Stimulated activated CD4-positive, alpha-beta T cell treated with anti-CD3 and anti-CD28 coated beads, Interleukin-1b, Interleukin-23, amount 100 ng/mL, for 48 hours (primary cell): ENCODE measurements at places on chromosomes 6 and 20.

DNA sequence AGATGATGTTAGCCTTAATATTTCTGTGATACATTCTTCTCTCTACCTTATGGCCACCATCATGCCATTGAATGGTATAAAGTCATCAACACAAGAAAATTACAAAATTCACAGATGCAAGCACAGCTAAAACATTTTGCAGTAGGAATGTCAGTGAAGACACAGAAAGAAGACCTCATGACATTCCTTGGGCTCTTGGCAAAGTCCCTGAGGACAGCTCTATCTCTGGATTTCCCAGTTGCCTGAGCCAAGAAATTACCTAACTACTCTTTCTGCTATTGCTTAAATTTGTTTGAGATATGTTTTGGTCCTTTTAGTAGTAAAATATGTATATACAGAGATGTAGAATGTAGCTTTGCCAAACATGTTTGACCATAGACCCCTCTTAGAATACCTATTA lies 201.0 kb upstream of the STXBP5 start:
- no peak for DNase-seq

GRCh38 chr20:23101696-23102406 lies 15.7 kb upstream of the CD93 start:
- DNase-seq: no peak

DNA sequence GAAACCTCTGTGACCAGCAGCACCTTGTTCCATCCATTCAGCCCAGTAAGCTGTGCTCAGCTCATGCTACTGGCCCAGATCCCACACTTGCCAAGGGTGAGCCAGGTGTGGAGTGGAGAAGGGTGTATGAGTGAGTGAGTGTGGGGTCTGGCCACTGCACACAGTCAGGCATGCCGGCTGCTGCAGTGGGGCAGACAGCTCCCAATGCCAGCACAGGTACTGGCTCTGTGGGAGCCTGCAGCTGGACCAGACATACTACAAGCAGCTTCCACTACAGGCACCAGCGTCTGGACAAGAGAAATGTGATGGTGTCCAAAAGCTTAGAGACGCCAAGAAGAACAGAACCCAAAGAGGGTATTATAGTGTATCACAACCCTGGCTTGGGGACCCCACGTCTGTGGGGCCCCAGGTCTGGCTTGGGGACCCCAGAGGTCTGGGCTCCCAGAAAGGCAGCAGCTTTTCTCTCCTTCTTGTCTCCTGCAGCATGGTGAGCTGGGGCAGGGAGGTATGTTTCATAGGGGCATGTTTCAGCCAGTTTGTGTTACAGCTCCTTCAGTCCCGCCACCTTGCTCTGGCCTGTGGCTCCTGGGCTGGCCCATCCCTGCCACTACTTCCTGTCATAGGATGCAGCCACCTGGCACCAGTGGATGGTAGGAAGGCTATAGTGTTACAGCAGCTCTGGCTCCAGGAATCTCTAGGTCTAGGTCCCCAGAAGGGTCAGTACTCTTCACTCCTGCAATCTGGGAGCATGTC lies 152.4 kb upstream of the HSF2 start:
- DNase-seq: no peak

DNA sequence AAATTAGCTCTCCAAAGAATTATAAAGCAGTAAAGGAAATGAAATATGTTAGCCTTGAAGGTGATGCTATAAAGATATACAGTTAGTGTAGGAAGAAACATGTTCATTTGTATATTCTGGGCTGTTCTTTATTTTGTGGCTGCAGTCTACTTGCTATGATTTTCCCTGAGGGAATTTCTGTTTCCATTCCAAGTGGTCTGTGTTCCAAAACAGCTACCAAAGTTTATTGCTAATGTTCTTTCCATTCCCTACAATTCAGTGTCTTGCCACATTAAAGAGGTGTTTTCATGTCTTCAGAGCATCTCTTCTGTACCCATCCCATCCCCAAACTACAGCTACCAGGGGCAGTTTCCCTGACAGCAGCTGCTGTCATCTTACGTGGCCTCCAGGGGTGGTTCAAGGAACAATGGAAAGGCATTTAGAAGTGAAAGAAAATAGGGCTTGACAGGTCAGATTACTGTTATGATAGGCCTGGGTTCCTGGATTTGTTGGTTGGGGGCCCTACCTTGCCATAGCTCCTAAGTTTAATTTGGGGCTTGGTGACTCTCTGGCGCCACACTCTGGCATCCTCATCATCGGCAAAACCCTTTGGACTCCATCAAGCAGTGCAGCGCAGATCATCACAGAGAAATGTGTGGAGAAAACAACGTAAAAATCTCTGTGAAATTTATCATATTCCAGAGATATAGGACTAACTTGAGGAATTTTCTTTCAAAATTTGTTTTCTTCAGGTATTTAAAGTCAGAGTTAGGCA lies 33.8 kb upstream of the AIG1 start:
- DNase-seq: peak; percentile 45

DNA sequence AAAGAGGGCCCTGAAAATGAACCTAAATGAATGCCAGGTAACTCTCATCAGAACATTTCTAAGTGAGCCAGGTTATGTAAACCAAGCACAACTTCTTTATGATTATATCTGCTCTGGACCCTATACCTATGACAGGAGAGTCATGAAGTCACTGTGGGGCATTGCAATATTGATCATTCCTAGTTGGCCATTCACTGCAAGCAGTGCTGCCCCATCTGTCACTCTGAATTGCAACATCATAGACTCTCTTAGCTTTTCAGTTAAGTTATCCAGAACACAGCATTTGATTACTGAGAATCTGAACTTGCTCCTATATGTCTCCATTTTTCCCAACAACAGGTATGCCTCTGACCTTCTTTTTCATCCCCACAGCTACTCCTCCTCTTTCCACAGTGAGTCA lies 3.3 kb downstream of the COL21A1 start:
- no peak for DNase-seq

DNA sequence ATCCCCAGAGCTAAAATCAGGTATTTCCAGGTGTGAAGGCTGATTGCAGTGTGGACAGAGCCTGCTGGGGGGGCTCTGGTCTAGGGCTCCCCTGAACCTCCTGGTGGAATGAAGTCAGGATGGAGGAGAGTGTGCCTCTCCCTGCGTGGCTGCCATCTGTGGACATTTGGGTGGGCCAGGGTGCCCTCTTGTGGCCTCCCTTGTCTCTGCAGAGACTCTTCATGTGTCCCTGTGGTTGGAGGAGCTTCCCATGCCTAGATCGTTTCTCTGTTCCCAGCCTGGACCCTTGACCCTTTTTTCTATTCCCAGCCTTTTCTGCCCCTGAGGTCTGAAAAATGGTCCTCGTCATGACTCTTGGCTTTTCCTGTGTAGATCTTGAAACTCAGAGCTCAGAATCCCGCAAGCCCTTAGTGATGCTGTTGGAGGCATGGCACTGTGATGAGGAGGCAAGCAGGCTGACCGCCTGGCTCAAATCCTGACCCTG lies 9.9 kb upstream of the PSMF1 start:
- peak; percentile 39 for DNase-seq

GRCh38 chr6:41443616-41444525 lies 102.3 kb upstream of the FOXP4 start:
- DNase-seq: no peak

DNA sequence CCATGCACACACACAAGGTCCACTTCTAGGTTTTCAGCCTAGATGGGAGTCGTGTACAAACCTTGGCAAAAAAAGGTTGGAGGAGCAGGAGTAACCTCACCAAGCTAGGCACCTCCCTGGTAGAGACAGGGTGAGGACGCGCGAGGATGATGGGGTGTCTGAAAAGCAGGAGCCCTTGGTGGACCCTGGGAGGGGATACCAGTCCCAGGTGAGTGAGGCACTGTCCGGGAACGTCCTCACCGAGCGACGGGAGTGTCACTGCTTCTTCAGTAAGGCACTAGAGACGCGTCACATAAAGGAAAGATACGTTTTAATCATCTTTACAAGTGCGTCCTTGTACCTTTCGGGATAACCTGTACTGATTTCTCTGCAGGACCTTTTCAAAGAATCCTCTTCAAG lies 29.4 kb upstream of the ZBP1 start:
- no peak for DNase-seq

DNA sequence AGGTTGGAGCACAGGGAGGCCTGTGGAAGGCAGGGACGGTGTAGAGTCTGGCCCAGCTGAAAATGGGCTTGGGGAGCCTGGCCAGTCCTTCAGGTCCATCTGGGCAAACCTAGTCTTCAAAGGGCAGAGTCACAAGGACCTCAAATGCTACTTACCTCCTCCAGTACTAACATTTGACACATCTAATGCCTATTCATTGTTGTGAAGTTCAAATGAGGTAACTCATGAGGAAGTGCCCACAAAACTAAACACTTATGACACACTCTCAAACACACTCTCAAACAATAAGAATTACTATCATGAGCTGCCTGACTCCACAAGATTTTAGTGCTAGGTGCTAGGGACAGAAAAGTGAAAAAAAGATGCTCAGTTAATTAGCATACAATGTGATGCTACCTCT lies 27.1 kb downstream of the DAAM2 start:
- DNase-seq: no peak

DNA sequence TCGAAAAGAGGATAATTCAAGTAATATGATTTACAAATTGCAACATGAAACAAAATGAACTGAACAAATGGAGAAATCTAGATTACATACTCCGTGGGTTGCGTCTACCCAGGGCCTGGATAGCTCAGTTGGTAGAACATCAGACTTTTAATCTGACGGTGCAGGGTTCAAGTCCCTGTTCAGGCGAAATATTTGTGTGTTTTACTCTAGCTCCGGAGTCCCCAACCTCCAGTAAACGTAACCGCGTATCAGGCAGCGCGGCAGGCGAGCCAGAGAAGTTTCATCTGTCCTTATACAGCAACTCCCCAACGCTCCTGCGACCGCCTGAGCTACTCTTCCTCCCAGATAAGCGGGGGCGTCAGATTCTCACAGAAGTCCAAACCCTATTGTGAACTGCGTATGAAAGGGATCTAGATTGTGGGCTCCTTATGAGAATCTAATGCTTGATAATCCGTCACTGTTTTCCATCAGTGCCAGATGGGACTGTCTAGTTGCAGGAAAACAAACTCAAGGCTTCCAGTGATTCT lies 176.1 kb downstream of the TRIM27 start:
- peak; percentile 16 for DNase-seq

GRCh38 chr6:71392276-71392675 lies 103.7 kb downstream of the OGFRL1 start:
- DNase-seq: no peak

DNA sequence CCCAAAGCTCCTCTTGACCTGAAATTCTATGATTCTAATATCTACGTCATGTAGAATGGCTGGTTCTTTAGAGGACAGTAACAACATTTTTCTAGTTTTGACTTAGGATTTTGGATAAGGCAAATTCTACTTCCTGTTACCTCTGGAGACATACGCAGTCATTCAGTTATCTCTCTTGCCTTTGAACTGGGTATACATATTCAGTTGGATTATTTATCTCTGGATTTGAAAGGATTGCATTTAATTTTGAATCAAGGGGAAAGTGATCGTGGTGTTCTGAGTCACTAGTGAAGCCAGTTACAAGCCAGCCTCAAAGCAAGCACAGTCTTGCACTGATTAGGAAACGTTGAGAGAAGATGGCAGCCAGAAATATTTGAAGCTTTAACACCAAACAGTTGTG lies 35.3 kb upstream of the BCAS1 start:
- DNase-seq: no peak

GRCh38 chr20:58212636-58213035 lies 15.8 kb downstream of the ANKRD60 start:
- no peak for DNase-seq

DNA sequence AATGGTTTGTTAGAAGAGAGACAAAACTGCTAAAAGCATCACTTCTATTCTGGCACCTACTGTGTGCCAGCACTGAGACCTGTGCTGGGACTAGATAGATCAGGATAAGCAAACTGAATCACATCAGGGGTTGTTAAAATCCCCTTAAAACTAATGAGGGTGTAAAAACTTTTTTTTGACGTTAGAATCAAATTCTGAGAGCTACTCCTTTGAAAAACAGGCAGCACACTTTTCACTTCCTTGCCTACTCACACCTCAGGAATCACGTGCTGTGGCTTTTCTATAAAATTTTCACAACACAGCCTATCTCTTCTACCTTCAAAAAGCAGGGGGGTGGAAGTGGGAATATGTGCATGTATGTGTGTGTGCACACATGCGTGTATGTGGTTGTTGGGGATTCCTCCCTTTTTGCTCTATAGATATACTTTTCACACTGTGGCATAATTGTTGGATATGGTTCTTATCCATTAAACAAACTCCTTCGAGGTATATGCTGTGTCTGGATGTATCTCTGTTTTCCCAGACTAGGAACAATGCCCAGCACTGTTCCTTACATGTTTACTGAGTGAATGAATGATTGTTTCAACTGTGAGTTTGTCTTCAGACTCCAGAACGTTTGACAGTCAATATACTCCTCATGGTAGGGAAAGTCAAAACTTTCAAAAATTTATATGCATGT lies 105.4 kb downstream of the FYN start:
- no peak for DNase-seq

DNA sequence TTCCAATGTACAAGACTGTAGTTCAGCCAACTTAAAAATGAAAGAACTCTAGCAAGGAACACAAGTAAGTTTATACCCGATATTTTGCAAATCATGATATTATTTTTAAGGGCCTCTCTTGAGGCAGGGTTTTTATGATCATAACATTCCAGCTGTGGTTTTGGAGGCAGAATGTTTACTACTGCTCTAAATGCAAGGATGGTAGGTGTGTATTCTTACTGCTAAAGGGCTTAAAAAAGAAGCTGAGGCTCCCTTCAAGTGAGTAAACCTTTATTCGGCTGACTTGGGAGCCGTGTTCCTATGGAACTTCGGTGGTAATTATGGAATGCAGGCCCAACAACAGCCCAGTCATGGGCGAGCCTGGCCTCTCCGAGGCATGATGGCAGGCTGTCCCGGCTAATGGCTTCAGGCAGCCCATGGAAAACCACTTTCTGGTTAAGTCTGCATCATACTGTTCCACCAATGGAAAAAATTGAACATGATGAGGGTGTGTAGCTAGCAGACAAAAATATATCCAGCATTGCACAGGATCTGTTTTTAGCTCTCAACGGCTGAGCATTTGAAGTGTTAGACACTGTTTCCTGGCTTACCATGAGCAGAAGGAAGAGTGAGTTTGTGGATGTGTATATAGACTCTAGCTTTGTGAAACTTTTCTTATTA lies 111.5 kb downstream of the TIAM2 start:
- DNase-seq: no peak
